ENCODE measurements at places on chromosomes 5 and 9.
A peak's percentile ranks its signal among the peaks of the same experiment; 100 is the strongest.

GRCh38 chr9:115814081-115814480 is 339.5 kb upstream of the PAPPA start:
- DNase-seq = no peak

DNA sequence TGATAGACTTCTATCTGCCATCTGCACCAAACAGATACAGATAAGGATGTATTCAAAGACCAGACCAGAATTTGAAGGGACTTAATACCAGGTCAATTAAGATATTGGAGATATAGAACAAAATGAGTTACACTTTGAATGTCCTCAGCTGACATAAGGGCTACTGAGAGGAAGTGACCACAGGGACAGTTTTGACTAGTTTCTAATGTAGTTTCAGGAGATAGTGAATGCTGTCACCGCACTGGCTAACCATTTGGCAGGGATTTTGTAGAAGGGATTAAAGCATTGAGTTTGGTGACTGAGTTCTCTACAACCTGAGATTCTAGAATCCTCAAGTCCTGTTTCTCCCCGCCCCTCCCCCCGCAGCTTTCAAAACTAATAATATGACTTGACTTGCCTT is 22.7 kb downstream of the CCNH start:
- no peak for DNase-seq

- DNase-seq = no peak
Observed at GRCh38 chr5:161847447-161847846, 473 bp upstream of the GABRA1 start.

DNA sequence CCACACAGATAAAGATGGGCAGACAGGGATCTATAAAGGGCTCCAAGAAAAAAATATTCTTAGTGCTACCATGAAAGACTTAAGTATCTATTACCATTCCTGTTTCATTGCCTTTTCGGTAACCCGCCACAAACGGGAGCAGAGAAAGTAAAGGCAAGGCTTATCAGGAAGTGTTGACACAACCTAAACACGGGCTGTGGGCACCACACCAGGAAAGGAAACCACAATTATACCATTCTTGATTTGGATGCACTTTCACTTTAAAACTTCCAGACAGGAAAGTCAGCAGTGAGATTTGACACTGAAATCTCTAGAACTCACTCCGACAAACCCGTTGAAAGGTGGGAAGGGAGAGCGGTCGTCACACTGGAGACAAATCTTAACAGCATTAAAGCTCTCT is 6.5 kb downstream of the TLE1 start:
- no peak for DNase-seq

DNA sequence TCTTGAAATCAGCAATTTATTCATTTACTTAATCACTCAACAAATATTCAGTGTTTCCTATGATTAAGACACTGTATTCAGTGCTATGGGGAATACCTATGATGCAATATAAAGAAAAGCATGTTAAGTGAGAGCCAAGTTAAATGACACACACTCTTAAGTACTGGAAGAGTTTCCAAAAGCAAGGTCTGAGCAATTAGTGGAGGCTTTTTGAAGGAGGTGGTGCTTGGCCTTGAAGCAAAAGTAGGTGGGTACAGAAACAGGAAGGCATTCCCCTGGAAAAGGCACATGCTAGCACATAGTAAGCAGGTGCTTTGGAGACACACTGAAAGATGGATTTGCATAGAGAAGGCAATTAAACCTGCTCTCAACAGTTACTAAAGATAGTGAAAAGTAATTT is 4.0 kb downstream of the TSLP start:
- no peak for DNase-seq

DNA sequence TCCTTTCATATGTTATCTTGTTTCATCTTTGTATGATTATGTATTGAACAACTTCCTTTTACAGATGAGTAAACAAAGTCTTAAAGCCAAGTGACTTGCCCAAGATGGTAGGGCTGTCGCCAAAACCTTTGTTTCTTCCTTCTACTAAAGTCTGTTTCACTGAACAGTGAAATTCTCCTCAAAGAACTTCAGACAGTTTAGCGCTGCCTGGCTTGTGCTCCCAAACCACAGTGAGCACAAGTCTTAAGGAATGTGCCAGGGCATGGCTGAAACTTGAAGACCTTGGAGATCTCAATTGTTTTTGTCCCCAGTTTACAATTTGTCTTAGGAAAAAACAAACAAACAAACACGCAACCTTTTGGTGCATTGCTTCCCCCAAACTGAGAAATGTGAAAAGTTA is 273.5 kb downstream of the CRB2 start:
- DNase-seq = no peak

- no peak for DNase-seq
Observed at GRCh38 chr9:22049411-22049810, 40.3 kb upstream of the CDKN2B start.

- no peak for DNase-seq
Observed at GRCh38 chr9:91056486-91056885, 254.9 kb downstream of the SYK start.

- DNase-seq = no peak
Observed at GRCh38 chr9:86082870-86083269, 16.5 kb downstream of the GOLM1 start.

DNA sequence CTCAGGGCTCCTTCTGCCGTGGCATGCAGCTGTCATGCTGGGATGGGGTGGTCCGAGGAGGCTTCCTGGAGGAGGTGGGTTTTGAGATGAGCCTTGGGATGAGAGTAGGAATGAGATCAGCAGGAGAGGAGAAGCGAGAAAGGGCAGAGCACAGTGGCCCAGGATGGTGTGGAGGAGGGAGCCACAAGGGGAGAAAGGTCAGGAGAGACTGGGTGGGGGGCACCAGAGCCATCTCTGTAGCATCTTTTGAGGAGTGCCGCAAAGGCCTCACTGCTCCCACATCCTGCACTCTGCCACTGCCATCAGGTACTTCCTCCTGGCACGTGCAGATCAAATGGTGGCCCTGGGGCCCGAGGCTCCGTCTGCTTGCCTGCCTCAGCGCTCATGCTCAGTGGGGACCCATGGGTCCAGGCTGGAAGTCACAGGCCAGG is 150.2 kb downstream of the MACROH2A1 start:
- DNase-seq = no peak

DNA sequence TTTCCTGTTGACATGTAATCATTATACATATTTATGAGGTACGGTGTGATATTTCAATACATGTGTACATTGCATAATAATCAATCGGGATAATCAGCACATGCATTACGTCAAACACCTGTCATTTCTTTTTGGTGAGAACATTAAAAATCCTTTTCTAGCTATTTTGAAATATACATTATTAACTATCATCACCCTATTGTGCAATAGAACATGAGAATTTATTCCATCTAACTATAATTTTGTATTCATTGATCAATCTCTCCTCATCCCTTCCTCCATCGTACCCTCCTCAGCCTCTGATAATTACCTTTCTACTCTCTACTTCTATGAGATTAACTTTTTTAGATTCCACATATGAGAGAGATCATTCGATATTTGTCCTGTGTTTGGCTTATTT is 170.9 kb upstream of the GHR start:
- DNase-seq = no peak

DNA sequence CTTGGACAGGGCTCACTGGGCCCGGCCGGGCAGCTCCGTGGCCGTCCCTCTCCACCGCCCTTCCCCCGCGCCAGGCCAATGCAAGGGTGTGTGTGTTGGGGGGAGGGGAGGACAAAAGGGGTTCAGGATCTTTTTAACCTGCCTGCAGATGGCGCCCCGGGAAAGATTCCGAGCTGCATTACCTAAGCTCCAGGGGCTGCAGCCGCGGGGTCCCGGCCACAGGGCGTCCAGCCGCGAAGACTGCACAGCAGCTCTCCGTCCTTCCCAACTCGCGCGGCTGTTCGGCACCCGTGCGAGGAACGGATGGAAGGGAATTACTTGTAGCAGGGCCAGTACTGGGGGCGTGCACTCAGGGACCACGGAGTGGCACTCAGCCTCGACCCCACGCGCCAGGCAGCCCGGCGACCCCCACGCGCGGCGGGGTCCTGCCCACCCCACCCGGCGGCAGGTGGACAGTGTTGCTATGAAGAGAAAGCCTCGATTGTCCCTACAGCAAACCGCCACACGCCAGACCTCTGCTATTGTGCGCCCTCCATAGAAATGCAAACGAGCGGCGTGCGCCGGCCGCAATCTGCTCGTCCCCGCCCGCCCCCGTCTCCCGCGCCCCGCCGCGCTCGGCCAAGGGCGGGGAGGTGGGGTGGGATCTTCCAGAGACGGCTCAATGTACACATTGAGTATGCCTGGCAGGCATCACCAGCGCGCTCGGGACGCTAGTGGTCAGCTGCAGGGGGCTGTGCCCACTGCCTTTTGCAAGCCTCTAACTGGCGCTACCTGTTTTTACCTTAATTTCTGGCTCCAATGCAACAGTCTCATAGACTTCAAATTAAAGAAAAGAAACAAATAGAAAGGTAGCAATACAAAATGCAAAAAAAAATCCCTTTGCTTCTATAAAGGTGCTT is 796 bp upstream of the GADD45G start:
- peak; percentile 79 for DNase-seq

- DNase-seq = no peak
Observed at GRCh38 chr5:159163027-159163700, 46.2 kb downstream of the RNF145 start.

- no peak for DNase-seq
Observed at GRCh38 chr5:140213370-140213983, 38.5 kb downstream of the CYSTM1 start.

GRCh38 chr5:402615-403359 is 40.2 kb upstream of the EXOC3 start:
- no peak for DNase-seq

GRCh38 chr5:114358329-114358728 is 3.5 kb upstream of the KCNN2 start:
- no peak for DNase-seq

- no peak for DNase-seq
Observed at GRCh38 chr5:178335302-178336030, 102.9 kb upstream of the PHYKPL start.

DNA sequence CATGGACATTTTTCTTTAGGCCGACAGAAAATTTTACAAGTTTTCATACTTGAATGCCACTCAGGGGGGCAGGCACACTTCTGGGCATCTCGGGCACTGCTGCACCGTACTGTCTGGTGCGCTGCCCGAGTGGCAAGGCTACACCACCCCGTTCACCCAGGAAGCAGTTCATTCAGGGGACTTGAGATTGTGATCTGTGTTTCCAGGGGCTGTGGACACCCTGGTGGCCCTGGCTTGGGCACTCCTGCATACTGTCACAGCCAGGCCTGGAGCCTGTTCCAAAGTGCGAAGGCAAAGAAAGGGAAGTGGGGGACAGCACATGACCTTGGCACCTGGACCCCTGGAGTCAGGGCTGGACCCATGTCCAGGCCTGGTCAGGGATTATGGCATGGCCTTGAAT is 197.6 kb downstream of the PAX5 start:
- DNase-seq = no peak

DNA sequence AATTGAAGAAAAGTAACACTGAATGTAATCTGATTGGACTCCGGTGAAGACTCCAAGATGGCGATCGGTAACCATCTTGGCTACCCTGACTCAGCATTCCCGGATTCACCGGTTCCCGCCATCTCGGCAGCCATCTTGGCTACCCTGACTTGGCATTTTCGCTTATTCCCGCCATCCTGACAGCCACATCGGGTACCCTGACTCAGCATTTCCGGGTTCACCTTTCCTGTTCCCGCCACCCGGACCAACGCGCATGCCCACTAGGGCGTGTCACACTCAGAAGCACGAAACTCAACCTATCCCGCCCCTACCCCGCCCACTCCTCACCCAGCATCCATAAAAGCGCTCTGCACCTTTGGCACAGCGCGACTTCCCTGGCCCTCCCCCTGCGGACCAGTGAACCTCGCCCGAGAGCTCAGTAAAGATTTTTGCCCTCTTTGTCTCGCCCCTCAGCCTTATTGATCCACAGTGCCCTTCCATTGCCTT is 17.2 kb downstream of the SPTLC1 start:
- no peak for DNase-seq

- no peak for DNase-seq
Observed at GRCh38 chr5:6407558-6408259, 29.4 kb upstream of the MED10 start.

- no peak for DNase-seq
Observed at GRCh38 chr5:53820802-53821171, 260.3 kb downstream of the NDUFS4 start.

GRCh38 chr9:73577848-73578247 is 426.2 kb downstream of the ANXA1 start:
- DNase-seq = no peak

- DNase-seq = no peak
Observed at GRCh38 chr5:119405419-119405818, 46.9 kb upstream of the HSD17B4 start.

DNA sequence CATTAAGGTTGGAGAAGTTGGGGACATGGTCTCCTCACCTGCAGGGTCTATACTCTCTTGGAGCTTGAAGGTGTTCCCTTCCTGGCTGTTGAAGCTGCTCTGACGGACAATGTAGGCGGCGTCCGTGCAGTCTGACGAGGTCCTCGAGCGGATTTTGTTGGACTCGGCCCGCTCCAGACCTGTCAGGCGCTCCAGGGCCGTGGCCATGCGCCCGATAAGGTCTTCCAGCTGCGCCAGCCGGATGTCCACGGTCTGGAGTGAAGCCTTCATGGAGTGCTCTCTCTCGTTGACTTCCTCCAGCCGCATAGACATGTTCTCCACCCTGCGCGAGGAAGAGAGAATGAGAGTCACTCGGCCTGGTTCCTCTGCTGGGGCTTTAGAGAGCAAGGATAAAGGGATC is 122.6 kb upstream of the KLF9 start:
- no peak for DNase-seq

DNA sequence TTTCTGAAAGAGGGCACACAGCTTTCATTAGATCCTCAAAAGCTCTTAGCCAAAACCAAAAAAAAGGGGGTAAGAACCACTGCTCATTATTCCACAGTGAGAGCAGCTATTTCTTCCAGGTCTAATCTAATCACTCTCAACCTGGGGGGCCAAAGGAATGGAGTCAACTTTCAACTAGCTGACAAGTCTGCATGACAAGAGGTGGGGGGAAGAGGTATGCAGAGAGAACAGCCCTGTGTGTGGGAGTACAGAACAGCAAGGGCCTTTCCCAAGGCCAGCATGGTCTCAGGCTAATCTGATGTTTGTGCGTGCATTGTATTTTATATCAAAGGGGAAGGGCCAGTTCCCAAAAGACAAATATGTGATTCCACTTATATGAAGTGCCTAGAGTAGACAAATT is 36.9 kb upstream of the PIP5K1B start:
- DNase-seq = no peak

All from NCI-H510A (cell line).